ENCODE measurements at places on chromosomes 11 and 22.
A peak's percentile ranks its signal among the peaks of the same experiment; 100 is the strongest.

DNA sequence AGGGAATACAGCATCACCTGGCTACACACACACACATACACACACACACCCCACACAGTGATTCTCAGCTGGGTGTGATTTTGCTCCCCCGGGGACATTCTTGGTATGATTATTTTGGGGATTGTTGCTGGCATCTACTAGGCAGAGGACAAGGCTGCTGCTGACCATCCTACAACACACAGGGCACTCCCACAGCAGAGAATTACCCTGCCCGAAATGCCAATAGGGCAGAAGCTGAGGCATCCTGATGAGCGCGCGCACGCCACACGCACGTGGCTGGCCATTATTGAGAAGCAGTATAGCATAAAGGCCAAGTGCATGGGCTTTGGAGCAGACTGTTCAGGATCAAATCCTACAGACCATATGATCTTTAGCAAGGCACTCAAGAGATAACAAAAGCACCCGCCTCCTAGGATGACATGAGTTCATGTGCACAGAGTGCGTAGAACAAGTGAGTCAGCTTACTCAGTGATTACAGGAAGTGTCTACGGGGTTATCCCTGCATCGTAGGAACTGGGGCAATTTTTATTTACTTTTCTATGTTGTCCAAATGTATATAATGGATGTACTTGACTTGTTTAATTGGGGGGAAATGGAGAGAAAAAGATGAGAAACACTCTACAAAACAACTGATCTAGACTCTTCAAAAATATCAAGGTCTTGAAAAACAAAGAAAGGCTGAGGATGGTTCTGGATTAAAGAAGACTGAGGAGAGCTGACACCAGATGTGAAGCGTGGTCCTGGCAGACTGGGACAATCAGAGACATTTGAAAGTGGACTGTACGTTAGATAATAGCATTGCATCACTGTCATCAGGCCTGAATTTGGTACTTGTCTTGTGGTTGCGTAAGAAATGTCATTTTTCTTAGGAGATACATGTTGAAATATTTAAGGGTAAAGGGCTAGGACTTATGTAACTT, 7.2 kb upstream of the EHD1 start:
- DNase-seq: no peak

GRCh38 chr11:117996058-117996457, 9.9 kb downstream of the IL10RA start:
- no peak for DNase-seq

DNA sequence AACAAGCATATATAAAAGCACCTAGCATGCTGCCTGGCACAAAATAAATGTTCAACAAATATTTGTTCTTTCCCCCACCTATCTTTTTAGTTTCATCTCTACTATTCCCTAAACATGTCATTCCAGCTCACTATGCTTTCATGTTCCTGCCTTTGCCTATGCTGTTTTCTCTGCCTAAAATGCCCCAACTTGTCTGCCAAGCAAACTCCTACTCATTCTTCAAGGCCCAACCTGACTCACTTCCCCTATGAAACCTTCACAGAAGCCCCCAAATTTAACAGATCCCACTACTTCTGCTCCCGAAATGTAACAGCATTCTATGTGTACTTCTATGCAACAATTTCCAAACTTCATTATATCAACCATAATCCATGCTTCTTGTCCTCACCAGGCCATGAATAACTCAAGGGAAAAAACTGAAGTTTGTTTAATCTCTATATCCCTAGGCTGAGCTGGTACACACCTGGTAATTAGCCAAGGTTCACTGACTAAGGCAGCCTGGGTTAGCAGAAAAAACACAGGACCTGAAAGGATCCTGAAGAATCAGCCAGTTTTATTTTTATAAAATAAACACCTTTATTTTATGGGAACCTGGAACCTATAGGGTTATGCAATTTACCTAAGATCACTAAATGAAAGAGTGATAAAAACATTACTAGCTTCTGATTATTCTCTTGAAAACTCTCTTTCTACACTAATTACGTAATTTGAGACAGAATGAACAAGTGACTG, 72.2 kb downstream of the PAK1 start:
- DNase-seq: no peak

DNA sequence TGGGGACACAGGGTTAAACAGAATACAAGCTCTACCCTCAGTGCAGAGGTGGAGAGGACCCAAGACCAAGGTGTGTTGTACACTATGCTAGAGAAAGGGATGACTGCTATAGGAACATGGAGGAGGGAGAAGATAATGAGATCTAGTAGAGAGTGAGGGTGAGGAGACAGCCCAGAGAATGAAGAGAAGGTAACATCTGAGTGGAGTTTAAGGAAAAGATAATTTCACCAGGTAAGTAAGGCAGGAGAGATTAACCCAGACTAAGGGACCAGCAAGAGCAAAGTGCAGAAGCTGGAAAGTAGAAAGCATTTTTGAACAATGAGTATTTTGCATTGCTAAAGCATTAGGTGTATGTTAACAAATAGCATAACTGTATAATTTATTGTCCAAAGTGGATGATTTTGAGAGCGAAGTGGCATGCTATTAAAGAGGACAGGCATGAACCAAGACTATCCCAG, 128.8 kb downstream of the RASSF10 start:
- no peak for DNase-seq

DNA sequence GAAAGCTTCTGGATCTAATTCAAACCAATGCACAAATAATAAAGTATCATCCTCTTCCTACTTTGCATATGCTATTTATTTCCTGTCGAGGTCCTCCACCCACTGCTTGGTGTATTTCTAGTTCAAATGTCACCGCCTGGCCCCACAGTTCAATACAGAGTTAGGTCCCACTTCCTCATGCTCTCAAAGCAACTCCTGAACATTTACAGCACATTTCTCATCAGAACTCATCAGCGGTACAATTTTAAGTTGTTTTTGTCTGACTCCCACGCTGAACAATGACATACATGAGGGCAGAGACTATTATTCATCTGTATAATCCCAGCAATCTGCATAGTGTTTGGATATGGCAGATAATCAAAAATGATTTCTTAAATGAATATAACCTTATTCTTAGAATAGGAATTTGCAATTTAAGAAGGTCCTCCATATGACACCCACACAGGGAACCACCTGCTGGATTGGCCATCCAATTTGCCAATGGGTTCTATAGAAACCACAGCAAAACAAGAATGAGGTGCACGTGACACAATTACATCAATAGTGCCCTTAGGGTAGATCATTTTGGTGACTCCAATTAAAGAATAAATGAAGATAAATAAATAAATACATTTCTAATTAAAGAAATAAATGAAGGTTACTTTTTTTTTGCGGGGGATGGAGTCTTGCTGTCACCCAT, 54.2 kb downstream of the SLC25A17 start:
- peak; percentile 21 for DNase-seq

- no peak for DNase-seq
Measured at GRCh38 chr11:29100967-29101366, 915.9 kb downstream of the KCNA4 start.

DNA sequence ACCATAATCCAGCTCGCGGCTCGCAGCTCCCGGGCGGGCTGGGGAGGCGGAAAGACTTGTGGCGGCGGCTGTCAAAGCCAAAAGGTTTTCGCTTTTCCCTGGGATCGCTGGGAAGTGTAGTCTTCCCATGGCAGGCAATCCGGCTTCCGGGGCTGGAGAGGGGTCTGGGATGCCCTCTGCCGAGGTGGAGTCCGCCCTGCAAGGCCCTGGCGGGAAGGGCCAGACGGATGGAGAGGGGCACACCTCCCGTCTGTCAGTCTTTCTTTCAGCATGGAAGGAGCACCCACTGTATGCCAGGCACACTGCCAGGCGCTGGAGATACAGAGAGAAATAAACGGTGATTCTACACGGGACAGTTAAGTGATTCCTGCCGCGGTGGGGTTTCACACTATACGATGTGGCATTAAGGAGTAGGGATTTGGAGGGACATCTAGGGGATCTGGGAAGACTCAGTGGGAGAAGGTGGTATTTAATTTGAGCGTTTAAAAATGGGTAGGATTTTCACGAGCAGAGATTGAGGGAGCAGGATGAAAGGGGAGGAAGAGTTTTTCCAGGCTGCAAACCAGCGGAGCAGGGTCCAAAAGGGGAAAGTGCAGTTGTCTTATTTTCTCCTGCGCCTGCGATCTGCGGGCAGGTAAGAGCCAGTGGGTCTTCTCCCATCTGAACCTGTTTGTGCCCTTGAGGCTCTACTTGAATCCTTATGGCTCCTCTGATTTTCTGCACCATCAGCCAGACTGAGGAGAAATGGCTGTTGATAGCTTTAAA, at the start of gene BACE1:
Gene BACE1 (minus strand): TSS at position 60 of the 765 bp plus-strand sequence. CDS start 461 bp downstream, outside the sequence.
- DNase-seq: peak; percentile 17

DNA sequence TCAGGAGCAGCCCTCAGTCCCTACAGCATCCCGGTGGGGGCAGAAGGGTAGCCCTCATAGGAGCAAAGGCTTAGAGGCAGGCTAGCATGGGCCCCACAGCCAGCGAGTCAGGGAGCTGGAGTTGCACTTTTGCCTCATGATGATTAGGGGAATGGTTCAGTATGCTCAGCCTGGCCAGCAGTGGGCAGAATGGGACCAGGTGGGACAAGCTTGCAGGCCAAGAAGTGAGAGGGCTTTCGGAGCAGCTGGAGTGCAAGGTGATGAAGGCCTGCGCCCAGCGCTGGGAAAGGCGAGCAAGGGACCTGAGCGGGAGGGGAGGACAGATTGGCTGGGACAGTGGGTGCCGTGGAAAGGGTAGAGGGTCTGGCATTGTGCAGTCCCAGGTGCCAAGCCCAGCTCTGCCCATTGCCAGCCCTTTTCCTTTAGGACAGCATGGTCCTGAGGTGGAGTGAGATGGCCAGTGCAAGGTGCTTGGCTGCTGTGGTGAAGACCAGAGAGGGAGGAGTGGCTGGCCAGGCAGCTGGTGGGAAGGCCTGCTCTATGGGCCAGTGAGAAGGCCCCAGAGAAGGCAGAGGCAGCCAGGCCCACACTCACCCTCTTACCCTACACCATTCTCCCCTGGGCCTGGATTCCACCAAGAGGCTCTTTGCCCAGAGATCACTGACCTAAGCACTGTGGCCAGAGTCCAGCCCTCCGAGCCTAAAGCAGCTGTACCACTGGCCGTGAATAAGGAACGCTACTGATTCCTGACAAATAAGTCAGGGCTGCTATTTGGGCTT, 47.9 kb upstream of the SUSD2 start:
- DNase-seq: no peak

GRCh38 chr22:35525687-35526332, 14.8 kb upstream of the RASD2 start:
- no peak for DNase-seq

DNA sequence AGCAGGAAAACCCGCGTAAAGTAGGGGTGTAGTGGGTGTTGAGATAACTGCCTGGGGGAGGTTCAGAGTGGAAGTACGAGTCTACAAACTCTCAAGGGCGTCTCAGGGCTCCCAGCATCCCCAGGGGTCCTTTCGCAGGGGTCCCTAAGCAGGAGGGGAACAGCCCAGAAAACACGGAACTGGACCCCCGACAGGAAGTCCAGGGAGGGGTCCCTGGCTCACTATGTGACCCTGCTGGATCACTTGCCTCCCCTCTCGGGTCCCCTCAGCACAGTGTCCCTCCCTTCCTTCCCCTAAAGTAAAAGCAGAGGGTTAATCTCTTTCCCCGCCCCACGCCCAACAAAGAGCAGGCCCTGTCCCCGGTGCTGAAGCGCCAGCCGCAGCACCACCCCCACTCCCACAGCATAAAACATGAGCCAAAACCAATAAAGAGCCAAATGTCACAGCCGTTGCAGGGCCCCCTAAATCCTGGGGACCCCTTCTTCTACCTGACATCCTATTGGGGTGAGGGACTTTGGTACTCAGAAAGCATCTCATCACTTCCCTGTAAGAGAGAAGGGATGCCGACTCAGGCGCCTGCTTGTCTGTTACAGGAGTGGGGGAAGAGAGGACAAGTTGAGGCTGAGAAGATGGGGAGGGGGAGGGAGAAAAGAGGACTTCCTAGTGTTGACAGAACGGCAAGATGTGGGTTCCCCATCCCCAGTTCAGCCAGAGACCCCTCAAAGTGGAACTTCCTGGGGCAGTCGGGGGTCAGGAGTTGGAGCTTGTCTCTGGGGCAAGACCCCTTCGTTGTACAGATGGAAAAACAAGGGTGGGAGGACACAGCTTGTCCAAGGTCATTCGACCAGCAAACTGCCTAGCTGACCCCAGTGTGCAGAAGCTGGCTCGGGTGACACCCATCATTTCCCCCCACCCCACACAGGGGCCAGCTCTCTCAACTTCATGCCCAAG, 1.4 kb upstream of the NEFH start:
- peak; percentile 30 for DNase-seq

DNA sequence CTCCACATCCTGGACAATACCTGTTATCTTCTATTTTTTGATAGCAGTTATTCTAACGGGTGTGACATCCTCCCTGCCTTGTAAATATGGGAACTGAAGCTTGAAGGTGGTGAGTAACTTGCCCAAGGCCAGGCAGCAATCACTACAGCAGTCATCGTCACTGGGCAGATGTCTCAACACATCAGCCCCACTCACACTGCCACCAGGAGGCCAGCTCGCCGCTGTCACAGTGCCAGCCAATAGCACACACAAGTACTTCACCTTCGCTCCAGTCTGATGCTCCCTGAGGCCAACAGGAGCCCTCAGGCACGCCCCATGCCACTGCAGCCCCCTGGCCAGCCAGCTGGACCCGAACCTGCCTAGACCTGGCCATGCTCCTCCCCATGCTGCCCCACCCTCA, 4.9 kb upstream of the TTLL1 start:
- no peak for DNase-seq

DNA sequence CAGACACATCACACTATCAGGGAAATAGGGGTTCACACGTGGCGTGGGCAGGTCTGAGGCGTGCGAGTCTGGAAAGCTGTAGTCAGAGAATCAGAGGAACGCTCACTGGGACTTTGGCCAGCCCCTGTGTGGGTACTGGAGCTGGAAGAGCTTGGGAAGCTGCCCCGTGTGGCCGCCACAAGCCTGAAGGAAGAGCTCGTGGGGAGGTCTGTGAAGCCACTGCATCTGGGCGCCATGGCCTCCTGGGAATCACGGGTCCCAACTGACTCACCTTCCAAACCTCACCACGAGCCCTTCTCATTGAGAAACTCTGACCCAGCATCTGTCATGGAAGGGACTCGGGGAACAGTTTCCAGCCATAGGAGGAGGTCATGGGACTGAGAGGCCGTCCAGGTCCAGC, 5.9 kb upstream of the MRGPRF start:
- DNase-seq: no peak

GRCh38 chr11:44309478-44310205, at the start of gene ALX4:
Gene ALX4, minus strand, starts transcription at chr11:44310139. Its CDS starts 77 bp downstream, at chr11:44310062.
- DNase-seq: no peak

- no peak for DNase-seq
Measured at GRCh38 chr11:79864882-79865281, 424.1 kb upstream of the TENM4 start.

DNA sequence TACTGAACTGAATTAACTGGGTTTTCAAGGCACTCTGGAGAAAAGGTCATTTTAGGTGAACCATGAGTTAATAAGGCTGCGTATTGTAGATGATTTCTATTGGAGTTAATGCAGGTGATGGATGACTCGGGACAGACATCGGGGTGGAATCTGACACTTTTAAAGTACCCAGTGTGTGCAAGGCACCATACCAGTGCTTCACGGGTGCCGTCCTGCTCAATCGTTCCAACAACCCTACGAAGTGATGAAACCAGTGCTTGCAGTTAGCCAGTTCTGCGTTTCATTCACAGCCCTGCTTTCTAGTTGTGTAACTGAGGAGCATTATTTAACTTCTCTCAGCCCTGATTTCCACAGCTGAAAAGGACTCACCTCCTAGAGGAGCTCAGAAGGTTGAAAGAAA, 216.5 kb downstream of the BARX2 start:
- DNase-seq: no peak

All from CD4-positive, alpha-beta memory T cell (primary cell).